Stimulated activated CD4-positive, alpha-beta T cell treated with anti-CD3 and anti-CD28 coated beads, TNF-alpha, amount 100 ng/mL, for 24 hours (primary cell): ENCODE measurements at places on chromosomes 5 and 9.

DNA sequence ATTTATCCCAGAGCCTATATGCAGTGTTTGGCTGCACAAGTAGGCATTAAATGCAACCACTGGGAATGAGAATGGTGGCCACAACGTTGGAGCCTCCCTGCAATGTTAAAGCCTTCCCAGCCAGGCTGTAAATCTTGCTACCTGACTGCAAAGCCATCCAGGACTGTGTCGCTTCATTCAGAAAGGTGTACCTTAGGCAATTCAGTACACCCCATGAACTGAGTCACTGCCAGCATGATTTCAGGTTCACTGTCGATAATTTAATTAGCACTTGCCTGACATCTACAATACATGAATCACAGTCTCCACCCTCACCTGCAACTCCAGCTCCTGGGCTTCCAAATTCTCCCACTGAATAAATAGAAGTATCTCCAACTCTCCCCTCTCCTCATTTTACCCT lies 108.4 kb downstream of the SLIT3 start:
- no peak for DNase-seq

DNA sequence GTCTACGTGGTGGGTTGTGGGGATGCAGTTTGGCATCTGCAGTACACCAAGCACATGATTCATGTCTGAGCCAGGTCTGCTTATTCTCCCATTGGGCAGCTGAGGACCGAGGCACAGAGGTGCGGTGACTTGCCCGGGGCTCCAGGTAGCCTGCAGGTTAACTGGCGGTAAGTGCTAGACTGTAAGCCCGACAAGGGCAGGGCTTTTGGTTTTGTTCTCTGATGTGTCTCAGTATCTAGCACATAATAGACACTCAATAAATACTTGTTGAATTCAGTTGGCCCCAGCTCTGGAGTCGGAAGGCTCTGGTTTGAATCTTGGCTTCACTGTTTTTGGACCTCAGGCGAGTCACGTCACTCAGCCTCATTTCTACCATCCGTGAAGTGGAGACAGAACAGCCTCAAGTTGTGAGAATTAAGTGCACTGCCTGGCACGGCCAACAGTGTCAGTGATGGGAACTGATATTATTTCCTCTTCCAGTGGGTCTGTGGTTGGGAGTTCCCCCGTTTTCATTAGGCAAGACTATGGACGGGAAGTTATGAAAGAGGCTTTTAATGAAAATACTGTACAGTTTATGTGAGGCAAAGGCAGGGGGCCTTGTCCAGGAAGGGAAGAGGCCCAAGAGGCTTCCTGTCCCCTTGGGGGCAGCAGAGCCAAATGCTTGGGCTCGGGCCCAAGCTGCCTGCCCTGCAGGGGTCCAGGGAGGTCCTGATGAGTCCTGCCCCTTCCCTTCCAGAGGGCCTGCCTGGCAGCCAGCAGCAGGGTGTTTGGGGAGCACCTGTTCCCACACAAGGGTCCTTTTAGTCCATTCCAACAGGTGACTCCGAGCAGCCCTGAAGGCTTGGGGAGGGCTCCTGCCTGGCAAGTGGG lies 3.3 kb downstream of the PRELID1 start:
- DNase-seq, result no peak

DNA sequence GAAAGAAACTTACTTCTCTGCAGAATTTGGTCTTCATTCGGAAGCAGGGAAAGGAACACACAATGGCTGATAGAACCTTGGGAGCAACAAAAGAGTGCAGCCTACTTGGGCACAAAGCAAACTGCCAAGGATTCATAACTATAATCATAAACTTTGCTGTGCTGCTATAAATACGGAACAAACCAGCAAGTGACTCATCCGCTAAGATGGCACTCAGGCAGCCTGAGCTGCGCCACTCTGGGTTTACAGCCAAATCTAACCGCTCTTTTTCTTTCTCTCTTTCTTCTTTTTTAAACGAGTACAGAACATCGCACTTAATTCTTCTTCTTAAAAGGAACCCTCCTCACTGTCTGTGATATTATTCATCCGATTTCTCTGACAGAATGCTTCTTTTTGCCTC lies 81.1 kb downstream of the PTPN3 start:
- no peak for DNase-seq

- DNase-seq, result no peak
Observed at GRCh38 chr5:132256783-132257130, 739 bp upstream of the PDLIM4 start.

DNA sequence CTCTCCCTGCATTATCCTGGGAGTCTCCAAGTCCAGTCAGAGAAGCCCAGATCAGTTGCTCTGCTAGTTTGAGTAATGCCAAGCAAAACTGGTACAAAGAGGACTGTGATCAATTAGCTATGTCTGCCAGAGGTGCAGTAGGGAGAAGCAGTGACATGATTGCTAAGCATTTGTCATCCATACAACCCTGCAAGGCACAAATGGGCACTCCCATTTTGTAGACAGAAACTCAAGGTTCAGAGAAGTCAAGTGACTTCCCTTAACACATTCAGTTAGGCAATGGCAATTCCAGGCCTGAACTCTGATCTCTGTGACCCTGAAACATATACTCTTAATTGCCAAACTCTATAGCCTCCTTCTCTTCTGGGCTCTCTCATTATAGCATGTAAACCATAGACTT lies 34.0 kb downstream of the NDST1 start:
- no peak for DNase-seq

- DNase-seq, result peak; percentile 18
Observed at GRCh38 chr9:86075132-86076109, 23.9 kb downstream of the GOLM1 start.
